ENCODE measurements at places on chromosomes 7 and 10.

DNA sequence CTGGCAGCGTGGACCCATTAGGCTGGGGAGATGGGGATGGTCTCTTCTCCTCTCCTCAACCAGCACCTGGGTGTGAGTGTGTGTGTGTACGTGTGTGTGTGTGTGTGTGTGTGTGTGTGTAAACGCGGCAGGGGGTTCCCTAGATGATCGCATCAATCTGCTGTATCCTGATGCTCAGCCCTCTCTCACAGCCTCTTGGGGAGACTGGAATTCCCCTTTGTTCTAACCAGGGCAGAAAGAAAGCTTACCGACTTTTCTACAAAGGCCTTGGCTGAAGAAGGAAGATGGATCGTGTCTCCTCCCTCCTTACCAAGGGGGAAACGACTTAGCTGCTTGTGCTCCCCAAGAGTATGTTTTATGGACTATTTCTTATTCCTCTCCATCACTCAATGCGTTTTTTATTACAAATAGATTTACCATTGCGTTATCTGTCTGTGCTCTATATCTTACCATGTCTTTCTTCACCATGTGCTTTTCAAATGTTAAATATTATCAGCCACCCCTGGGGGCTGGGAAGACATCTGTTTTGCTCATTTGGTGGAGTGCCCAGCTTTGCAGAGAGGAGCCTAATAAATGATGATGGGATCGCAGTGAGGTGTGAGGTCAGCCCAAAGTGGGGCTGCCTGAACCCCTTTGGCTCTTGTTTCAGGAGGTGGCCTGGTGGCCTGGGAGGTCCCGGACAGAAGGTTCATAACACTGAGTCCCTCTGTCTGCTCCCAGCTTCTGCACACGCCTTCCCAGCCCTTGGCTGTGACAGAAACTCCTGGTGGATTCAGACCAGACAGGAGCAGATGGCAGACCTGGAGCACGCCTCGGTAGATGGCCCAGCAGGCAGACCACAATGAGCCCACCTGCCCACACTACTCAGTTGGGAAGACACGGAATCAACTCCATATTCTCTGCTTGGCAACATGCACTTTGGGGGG is 262.0 kb downstream of the PRPF18 start:
- DNase-seq, result no peak

- DNase-seq, result peak; percentile 26
Observed at GRCh38 chr7:112370436-112370835, 79.8 kb upstream of the IFRD1 start.

GRCh38 chr7:29274146-29275017 is 79.8 kb downstream of the CHN2 start:
- peak; percentile 57 for DNase-seq

GRCh38 chr7:29847916-29848315 is 41.6 kb downstream of the WIPF3 start:
- no peak for DNase-seq

GRCh38 chr7:158567153-158567603 is 20.4 kb downstream of the PTPRN2 start:
- no peak for DNase-seq

DNA sequence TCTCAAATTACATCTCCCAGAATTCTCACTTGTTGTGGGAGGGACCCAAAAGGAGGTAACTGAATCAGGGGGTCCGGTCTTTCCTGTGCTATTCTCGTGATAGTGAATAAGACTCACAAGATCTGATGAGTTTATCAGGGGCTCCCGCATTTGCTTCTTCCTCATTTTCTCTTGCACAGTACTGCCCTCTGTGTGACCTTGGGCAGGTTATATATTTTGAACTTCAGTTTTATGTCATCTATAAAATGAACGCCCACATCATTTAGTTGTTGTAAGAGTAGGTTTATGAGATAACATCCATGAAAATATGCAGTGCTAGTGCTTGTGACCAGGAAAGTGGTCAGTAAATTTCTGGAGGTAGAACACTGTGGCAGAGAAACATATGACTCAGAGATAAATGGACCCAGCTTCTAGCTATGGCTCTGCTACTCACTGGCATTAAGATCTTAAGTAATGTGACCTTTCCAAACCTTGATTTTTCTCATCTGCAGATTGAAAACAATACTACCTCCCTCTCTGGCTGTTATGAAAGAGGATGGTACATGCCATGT is 44.3 kb downstream of the SCRN1 start:
- no peak for DNase-seq

- DNase-seq, result peak; percentile 15
Observed at GRCh38 chr7:22267930-22268615, 88.9 kb downstream of the RAPGEF5 start.

DNA sequence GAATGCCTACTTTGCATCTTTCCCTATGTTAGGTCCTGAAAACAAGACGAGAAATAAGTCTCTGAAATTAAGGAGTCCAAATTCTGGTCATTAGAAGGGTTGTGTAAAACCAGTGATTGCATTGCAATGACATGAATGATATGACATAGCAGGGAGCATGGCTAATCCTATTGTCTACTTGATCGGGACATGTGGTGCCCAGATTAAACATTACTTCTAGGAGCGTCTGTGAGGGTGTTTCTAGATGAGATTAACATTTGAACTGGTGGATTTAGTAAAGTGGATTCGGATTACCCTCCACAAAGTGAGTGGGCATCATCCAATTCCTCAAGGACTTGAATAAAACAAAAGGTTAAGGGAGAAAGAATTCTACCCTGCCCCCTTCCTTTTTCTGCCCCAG is 434.9 kb upstream of the KLF6 start:
- no peak for DNase-seq

DNA sequence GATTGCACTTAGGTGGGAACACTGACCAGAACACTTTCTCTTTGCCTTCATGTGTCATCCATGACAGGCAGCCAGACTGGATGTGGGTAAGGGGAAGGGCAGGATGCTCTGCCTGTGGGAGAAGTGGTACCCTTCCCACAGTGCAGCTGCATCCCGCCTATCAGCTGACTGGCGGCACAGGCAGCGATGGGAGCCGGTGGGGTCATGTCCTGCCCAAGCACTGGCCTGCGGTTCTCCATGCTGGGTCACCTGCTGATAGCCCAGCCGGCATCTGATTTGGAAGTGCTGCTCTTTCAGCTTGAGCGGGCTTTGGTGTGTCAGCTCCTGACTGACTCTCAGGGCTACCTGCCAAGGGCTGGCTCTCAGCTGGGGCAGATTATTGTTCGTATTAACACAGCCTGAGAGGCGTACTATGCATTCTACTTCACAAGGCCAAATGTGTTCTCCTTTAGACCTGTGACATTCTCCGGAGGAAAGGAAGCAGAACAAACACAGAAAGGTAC is 105.2 kb upstream of the PDLIM1 start:
- peak; percentile 75 for DNase-seq
